ENCODE measurements at places on chromosomes 4 and X. TPM values are rescaled to one million over a fixed set of nuclear protein-coding genes. Genes with fewer than 3 reads are reported as not detected.

- DNase-seq: no peak
These were observed 87.9 kb downstream of the ZXDA start for GRCh38 chrX:57822398-57822797.

- no peak for DNase-seq
These were observed 68.7 kb upstream of the TAB3 start for GRCh38 chrX:30957753-30958152.

- no peak for DNase-seq
These were observed 188.9 kb upstream of the FAT1 start for GRCh38 chr4:186912606-186913005.

- no peak for DNase-seq
These were observed 67.7 kb downstream of the DCLK2 start for GRCh38 chr4:150145946-150146340.

GRCh38 chrX:81208916-81209315, 7.0 kb downstream of the SH3BGRL start:
- no peak for DNase-seq

DNA sequence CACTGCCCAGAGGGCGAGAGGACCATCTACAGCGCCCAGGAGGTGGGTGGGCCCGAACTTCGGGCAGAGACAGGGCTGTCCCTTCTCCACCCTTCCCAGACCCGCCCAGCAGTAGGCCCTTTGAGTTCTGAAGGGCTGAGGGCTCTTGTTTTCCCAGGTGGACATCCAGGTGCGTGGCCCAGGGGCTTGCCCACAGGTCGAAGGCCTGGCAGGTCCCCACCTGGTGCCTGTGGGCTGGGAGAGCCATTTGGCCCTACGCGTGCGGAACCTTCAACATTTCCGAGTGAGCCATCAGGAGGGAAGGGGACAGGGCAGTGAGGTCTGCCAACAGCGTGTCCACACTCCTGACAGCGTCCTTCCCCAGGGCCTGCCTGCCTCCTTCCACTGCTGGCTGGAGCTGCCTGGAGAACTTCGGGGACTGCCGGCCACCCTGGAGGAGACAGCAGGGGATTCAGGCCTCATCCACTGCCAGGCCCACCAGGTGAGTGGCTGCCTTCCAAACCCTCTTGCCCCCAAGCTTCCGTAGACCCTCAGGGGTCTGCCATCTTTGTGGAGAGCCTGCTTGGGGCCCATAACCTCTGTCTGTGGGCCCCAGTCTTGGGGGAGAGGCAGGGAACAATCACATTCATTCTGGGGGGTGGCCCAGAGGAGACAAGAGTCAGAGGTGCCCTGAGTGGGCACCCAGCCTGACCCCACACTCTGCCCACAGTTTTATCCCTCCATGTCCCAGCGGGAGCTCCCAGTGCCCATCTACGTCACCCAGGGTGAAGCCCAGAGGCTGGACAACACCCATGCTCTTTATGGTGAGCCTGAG, 6.8 kb downstream of the PLXNB3 start:
- no peak for DNase-seq

DNA sequence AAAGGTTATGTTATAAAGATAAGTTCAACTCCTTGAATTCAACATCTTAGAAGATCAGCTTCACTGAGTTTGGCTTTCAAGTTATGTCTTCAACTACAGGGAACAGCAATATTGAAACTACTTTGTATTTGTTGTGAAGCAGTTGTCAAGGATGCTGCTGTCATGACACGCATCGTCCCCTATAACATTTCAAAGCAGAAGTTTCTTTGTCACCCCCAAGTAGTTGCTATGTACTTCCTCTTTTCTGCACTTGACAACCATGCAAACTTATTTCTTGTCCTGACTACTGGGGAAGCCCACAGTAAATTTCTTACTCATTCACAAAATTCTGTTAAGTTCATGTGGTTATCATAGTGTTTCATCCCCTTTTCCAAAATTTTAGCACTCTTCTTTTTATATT, 14.3 kb downstream of the ANTXR2 start:
- no peak for DNase-seq

DNA sequence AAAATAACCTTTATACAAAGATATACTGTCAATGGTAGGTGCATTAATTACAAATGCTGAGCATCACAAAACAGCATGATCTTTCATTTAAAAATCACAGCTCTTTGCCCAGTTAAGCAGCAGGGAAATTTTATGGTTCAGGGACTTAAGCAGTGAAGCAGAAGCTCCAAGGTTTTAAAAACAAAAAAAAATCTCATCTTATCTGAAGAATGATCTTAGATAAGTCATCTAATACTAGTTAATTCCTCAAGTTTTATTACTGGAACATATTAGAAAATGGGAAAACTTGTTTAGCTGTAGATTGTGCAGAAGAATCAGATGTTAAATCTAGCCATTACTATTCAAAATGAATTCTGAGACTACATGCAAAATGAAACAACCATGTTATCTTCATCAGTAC, 289.9 kb downstream of the GASK1B start:
- no peak for DNase-seq

Gene CTAG1B
- polyA plus RNA-seq: not detected

Gene CDKL2
- 0.40 TPM for polyA plus RNA-seq

Gene IGBP1
- 73.9 TPM for polyA plus RNA-seq

Data from psoas muscle (tissue), 8 donors.